Tracheal epithelial cell (primary cell): ENCODE measurements at places on chromosomes 4 and X. TPM values are rescaled to one million over a fixed set of nuclear protein-coding genes. Genes with fewer than 3 reads are reported as not detected.

TSPAN5 gene
- total RNA-seq = 19.0 and 20.7 TPM in 2 replicates

PDZD11 gene
- 21.1 and 39.3 TPM in 2 replicates for total RNA-seq

F8 gene
- 0.64 and 1.4 TPM in 2 replicates for total RNA-seq

GDI1 gene
- 38.8 and 56.4 TPM in 2 replicates for total RNA-seq

FAM47E gene
- 1.3 TPM in 1 of 2 replicates, not detected in the other for total RNA-seq

FHIP1A gene
- 25.2 and 44.8 TPM in 2 replicates for total RNA-seq

SMR3B gene
- not detected in 2 replicates for total RNA-seq

HOPX gene
- total RNA-seq = 19.8 and 50.3 TPM in 2 replicates

MAGIX gene
- 3.0 and 4.1 TPM in 2 replicates for total RNA-seq

ATP1B4 gene
- not detected in 2 replicates for total RNA-seq

AREG gene
- 145 and 225 TPM in 2 replicates for total RNA-seq

ADAMTS3 gene
- 0.64 and 3.9 TPM in 2 replicates for total RNA-seq

SPANXD gene
- not detected in 2 replicates for total RNA-seq

FRAS1 gene
- total RNA-seq = 5.8 and 6.2 TPM in 2 replicates
